ENCODE measurements at places on chromosomes 6 and 20. TPM values are rescaled to one million over a fixed set of nuclear protein-coding genes. Genes with fewer than 3 reads are reported as not detected.

DNA sequence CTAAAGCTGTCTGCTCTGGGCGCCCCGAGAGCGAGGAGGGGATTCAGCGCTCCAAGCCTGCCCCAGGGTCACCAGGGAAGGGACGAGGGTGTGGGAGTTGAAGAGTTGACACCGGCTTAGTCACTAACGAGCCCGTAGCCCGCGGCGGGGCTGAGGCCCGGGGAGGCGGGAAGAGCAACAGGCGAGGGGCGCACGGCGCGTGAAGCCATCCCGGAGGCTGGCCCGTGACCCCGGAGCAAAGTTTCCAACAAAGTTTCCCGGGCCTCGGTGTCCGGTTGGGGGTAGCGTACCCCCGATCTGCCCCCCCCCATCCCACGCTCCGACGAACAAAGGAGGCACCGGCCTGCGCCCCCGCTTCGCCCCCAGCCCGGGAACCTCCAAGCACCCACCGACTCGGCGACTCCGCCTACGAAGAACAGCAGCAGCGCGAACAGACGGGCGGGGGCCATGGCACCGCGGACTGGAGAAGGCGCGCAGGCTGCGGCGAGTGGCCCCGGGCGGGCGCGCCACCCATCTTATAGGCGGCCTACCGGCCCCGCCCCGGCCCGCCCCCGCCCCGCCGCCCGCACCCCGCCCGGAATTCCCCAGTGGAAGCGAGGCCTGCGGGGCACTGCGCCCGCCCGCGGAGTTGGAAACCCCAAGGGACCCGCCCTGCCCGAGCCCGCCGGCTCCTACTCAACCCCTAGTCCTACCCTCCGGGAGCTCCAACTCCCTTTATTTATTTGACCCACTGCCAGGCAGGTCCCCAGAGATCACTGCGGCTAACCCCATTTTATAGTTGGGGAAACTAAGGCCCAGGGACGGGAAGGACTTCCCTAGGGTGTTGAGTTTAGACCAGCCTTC lies at the start of gene SDC4:
SDC4 (minus strand) TSS at position 489 of the 843 bp plus-strand sequence; CDS start at position 449, 40 bp downstream.
- peak; percentile 69 for DNase-seq

GRCh38 chr6:33607784-33608161 lies 13.3 kb upstream of the ITPR3 start:
- peak; percentile 47 for DNase-seq

RIPPLY2 gene
- 4.0 TPM for polyA plus RNA-seq

GRCh38 chr20:57748601-57749130 lies 38.9 kb upstream of the PMEPA1 start:
- no peak for DNase-seq

GRCh38 chr6:46925563-46926253 lies 4.0 kb upstream of the ADGRF5 start:
- DNase-seq, result no peak

DNA sequence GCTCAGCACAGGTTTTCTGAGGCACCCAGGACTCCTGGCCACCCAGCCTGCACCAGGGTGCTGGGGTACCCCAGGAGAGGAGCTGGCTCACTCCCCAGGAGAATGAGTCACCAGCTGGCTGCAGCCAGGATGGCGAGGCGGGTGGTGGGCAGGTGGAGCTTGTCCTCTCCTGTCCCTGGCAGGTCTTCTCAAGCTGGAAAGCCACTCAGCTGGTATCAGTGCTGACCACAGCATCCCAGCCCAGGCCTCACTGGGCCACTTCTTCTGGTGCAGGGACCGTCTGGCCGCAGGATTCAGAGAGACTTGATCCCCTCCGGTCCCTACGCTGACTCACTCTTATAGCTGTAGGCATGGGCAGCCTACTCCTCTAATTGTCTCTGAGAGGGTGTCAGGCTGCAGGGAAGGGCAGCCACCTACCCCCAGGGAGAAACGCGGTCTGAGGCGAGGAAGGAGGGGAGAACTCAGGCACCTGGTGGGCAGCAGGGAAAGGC lies 22.2 kb downstream of the TFEB start:
- no peak for DNase-seq

- DNase-seq, result no peak
Observed at GRCh38 chr20:56833427-56833826, 204.3 kb downstream of the TFAP2C start.

VSX1 gene
- not detected for polyA plus RNA-seq

GRCh38 chr6:125818225-125818657 lies 27.5 kb downstream of the NCOA7 start:
- no peak for DNase-seq

SYTL3 gene
- polyA plus RNA-seq, result not detected

- DNase-seq, result no peak
Observed at GRCh38 chr6:57013521-57013926, 33.0 kb upstream of the KIAA1586 start.

DNA sequence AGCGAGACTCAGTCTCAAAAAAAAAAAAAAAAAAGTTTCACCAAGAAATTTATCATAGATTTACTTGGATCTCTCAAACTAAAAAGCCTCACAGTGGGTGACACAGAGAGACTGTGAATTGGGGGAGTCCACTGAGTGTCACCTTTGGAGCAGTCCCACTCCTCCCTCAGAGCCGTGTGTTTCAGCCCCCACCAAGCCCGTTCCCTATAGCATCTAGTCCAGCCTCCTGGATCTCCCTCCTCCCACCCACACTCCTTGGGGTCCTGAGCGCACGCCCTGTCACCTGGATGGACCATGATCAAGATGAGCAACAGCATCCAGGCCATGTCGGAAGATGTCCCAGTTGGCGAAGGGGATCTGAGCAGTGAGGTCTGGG lies 422 bp downstream of the NCR3 start:
- DNase-seq, result no peak

ZNF165 gene
- 8.9 TPM for polyA plus RNA-seq
